Posterior vena cava (tissue), 2 donors: ENCODE measurements at places on chromosomes 12 and 14.

DNA sequence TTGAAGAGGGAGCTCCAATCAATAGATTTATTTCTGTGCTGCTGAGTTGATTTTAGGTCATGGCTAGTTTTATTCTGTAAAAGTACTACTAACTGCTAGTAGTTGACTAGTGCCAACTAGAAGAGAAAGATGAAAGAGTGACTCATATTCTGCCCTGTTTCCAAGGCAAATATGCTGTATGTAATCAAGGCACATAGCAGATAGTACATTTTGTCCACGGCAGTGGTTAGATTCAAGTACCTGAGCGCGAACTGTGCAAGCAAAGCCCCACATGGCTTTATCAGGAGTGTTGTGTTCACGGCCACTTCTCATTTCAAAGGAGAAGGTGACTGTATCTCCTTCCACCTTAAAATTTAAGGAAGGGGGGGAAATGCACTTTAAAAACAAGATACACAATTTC is 126.8 kb downstream of the TRAFD1 start:
- DNase-seq = no peak

DNA sequence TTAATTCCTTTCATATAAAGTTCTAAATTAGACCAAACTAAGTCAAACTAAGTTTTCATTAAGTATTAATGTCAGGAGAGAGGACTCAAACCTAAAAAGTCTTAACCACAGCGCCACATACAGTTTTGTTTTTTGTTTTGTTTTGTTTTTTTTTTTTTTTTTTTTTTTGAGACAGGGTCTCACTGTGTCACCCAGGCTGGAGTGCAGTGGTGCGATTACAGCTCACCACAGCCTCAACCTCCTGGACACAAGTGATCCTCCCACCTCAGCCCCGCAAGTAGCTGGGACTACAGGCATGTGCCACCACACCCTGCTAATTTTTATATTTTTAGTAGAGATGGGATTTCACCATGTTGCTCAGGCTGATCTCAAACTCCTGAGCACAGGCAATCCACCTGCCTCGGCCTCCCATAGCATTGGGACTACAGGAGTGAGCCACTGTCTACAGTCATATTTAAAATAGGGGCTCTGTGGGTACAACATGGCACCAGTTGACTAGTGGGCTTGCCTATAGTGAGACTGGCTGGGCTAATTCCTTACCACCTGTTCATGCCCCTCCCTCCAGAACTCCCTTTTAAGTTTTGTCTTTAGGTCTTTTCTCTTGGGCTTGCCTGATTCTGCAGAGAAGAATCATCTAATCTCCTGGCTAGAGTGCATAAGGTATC is 110.2 kb downstream of the PPP2R5E start:
- no peak for DNase-seq

- no peak for DNase-seq
Observed at GRCh38 chr12:5059358-5059757, 15.7 kb downstream of the KCNA5 start.

- DNase-seq = peak; percentile 49
Observed at GRCh38 chr14:47674543-47675465, 601 bp downstream of the MDGA2 start.

GRCh38 chr12:57342207-57342691 is 88.6 kb downstream of the R3HDM2 start:
- no peak for DNase-seq

DNA sequence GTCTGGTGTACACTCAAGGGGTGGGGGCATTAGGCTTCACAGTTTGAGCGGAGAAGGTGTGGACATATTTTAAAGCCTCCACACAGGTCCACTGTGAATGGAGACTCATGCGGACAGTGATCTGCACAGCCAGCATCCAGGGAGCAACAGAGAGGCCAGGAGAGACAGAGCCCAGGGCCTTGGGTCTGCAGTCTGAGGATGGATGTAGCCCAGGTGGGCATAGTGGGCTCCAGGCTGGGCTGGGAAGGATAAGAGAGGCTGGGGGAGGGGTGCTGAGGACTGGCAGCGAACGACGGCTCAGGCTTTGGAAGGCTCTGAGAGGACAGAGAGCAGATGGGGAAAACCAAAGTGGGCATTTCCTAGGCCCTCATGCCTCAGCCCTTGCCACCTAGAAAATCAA is 128.8 kb downstream of the PAPOLA start:
- DNase-seq = peak; percentile 46
